Activated CD8-positive, alpha-beta memory T cell treated with anti-CD3 and anti-CD28 coated beads for 4 hours (primary cell): ENCODE measurements at places on chromosomes 11 and 22.
A peak's percentile ranks its signal among the peaks of the same experiment; 100 is the strongest.

DNA sequence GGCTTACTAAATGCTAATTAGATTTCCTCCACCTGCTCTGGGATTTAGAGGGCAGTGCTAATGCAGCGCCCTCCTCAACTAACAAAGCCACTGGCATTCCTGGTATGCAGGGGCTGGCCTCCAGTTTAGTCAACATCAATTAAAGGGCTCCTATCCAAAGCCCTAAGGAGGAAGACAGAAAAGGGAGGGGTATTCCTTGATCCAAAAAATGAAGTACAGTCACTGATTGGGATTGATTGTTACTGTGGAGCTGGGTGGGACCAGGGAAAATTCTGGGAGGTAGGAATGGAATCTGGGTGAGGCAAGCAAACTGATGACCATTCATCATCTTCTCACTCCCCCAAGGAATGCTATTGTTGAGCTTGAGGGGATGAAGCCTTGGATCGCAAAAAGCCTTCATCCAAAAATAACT lies 52.2 kb downstream of the GAB2 start:
- no peak for DNase-seq

DNA sequence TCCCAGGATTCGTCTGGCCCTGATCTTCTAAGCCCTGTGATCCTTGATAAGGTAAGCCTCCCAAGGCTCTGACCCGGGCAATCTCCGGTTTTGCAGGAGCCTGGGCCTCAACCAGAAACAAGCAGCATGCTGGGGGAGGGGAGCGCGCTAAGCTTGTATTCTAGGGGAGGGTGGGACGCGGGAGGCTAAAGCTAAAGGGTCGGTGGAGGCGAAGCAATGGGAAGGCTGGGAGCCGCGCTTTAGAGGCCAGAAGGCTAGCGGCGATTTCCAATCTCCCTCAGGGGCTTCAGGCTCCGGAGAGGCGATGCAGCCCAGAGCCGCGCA lies 753 bp downstream of the PTPN5 start:
- DNase-seq = no peak

DNA sequence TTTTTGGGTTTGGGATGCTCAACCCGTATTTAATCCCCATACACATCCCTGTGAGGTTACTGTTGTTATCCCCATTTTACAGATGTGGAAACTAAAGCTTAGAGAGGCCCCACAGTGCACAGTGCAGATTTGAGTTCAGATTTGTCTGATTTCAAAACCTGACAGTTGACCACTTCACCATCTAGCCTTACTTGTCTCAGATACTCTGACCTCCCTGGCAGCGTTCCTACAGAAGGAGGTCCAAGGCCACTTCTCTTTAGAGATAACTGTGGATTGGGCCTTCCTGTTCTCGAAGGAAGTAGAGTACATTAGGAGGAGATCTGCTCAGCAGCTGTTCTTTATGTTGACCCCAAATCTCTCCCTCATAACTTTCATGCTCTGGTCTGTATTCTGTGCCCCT lies 46.7 kb upstream of the CTTN start:
- no peak for DNase-seq

DNA sequence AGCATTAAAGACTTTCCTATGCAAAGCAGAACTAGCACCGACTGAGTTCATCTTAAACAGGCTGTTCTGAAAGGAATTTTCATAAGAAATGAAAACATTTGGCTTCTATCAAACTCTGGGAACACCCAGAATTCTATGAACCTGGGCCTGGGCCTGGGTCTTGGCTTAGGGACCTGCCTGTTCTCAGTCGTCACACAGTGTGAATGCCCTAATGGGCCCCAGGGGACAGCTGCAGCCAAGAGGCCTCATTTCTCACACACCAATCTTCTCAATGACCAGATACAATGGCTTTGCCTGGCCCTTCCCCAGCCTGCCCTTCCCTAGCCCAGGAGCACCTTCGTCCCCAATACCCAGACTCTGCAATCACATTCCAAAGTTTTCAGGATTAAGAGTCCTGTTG lies 234.9 kb upstream of the ARHGAP20 start:
- no peak for DNase-seq

GRCh38 chr11:63612181-63612580 lies 2.1 kb downstream of the PLAAT3 start:
- DNase-seq = no peak

DNA sequence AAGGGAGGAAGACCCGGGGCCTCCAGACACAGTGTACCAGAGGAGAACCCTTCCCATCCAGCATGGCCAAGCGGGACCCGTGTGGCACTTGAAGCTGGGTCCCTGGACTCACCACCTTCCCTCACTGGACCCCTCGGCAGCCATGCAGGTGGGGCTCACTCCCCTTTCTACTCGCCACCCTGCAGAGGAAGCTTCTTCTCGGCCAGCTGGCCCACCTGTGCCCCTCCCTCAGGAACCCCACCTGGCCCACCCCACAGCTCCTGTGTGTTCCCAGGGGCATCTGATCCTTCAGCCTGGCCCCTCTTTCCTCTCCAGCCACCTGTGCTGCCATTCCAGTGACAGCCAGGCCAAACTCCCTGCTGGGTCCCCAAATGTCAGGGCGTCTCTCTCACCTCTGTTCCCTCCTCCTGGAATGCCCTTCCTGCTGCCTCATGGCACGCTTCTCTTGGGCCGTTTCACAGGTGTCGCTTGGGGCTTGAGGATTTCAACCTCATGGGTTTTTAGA lies 38.0 kb downstream of the IGF2 start:
- DNase-seq = no peak

GRCh38 chr11:105000167-105000566 lies 22.8 kb downstream of the CASP5 start:
- DNase-seq = no peak

- no peak for DNase-seq
Observed at GRCh38 chr11:17571431-17572358, 24.6 kb downstream of the OTOG start.

DNA sequence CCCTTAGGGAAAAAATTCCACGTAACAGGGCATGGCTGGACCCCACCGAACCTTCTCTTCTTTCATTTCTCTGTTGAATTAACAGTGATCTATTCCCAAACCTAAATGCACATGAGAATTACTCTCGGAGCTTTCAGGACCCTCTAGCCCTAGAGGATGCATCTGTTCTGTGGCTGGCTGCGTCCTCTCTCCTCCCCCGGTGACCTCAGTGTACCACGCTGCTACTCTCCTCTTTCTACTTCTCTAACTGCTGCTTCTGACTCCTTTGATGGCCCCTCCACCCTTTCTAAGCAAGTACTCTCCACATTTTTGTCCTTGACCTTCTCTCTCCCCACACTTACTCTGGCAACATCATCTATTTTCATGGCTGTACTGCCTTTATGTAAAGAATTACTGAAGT lies 12.1 kb upstream of the APOA1 start:
- DNase-seq = no peak

GRCh38 chr11:122664188-122664587 lies 8.7 kb downstream of the UBASH3B start:
- DNase-seq = no peak

GRCh38 chr11:71267807-71268421 lies 15.5 kb upstream of the SHANK2 start:
- DNase-seq = no peak

DNA sequence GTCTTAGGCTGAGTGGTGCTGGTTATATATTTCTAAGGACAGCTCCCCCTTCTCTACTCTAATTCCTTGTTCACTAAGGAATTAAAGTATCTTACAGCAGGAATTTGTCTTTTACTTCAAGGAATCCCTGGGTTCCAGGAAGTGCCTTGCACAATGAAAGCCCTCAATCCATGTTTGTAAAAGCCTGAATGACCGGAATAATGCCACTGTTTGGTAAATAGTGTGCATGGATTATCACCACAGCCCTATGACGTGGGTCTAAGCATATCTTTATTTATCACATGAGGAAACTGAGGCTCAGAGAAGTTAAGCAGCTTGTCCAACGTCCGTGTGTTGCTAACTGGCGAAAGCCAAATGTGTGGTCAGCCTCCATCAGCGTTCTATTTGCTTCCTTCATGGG lies 135.7 kb upstream of the NAV2 start:
- DNase-seq = no peak

GRCh38 chr22:45631841-45632238 lies 39.8 kb upstream of the ATXN10 start:
- no peak for DNase-seq

- DNase-seq = no peak
Observed at GRCh38 chr11:112229746-112230433, 3.7 kb downstream of the PTS start.

- no peak for DNase-seq
Observed at GRCh38 chr11:12812849-12813248, 138.6 kb downstream of the TEAD1 start.

DNA sequence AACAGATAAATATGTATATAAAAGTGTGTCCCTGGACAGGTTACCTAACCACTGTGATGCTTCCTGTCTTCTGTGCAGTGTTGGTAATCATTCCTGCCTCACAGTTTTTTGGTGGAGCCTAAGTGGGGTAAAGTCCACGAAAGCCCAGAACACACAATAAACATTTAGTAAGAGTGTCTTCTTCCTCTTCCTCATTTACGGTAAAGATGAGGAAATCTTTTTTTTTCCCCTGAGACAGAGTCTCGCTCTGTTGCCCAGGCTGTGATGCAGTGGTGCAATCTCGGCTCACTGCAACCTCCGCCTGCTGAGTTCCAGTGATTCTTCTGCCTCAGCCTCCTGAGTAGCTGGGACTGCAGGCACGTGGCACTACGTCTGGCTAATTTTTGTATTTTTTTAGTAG lies 117.1 kb downstream of the LDLRAD3 start:
- no peak for DNase-seq

- DNase-seq = no peak
Observed at GRCh38 chr11:61163714-61164605, 2.7 kb upstream of the VPS37C start.

DNA sequence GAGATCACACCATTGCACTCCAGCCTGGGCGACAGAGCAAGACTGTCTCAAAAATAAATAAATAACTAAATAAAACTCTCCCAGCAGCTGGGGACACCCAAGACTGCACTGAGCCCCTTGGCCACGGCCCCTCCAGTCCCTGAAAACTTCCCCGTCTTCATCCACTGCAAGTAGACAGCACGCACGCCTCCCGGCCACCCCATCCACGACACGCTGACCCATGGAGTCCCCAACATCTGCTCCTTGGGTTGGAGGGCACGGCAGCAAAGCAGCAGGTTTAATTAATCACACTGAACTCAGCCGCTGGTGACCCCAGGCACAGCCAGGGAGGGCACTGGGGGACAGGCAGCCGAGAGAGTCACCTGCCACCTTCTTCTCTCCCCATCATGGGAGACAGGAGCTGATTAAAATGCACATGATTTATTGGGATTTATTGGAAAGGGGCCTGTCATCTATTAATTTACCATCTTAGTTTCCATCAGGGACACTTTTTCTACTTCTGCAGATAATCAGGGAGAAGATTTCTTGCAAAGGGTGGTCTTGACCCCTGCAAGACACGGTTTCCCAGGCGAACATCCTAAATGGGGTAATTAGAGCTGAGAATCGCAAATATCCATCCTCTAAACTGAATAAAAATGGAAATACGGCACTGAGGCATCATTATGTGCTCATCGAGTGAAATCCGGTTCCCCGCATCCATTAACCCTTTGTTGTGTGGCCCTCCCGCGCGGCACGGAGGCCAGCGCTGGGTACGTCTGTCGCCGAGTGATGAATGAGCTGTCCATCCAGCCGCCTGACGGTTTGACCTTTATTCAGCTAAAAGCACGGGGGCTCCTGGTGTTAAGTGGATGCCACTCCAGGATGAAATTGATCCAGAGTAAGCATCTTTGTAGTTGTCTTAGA lies 178.3 kb downstream of the BRD1 start:
- no peak for DNase-seq

DNA sequence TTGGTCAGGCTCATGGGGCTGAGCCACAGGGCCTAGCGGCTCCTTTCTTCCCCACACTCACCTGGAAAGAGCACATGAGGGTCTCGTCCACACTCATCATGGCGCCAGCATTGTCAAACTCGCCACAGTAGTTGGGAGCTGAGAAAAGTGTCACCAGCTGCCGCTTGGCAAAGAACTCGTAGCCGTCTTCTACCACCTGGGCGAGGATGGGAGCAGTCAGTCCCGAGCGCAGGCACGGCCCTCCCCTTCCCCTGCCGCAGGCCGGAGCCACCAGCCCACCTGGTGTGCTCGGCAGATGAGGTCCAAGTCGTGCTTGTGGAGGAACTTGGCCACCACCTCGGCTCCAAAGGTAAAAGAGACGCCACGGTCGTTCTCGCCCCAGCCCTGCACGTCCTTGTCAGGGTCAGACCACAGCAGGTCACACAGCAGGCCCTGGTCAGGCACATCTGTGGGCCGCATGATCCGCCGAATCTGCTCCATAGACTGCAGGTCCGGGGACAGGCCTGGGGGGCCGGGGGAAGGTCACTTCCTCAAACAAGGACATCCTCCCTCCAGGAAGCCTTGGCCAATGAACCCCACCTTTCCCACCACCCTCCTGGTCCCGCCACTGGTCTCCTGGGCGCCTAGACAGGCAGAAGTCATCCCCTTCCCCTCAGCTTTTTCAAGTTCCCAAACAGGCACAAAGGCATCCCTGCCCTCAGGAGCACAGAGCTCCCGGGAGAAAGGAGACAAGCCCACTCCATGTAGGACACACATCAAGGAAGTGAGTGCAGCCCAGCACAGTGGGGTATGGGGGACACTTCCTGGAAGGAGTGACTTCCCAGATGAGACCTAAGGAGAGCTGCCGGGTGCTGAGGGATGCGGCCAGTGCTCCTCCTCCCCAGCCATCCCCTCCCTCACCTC lies 2.7 kb downstream of the PPP1CA start:
- DNase-seq = no peak

GRCh38 chr22:47888817-47889216 lies 1126.4 kb downstream of the TBC1D22A start:
- DNase-seq = no peak

- no peak for DNase-seq
Observed at GRCh38 chr11:73660497-73661034, 14.2 kb downstream of the PLEKHB1 start.

- no peak for DNase-seq
Observed at GRCh38 chr22:33919391-33920196, 682 bp downstream of the LARGE1 start.

- peak; percentile 32 for DNase-seq
Observed at GRCh38 chr11:130434521-130435223, 6.3 kb upstream of the ADAMTS8 start.

DNA sequence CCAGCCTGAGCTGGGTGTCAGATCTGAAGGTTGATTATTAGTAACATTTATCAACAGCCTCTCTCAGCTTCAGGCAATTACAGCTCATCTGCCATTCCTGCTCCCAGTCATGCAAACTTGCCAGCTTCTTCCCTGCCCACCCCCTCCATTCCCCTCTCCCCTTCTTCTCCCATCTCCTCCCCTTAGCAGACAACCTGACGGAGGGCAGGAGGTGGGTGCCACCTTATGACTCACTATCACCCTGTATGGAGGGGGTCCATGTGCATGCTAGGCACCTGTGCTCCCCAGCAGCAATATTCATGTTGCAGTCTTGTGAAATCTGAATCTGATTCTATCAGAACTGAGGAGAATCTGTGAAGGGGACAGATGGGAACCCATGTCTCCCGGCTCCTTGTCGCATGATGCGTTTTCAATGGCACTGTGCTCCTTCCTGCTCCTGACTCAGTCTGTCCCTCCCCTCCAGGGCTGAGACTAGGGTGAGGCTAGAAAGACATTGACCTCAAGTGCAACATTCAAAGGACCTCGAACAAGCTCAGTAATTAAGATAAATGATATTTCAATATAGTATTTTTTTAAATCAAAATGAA lies 46.3 kb upstream of the TUB start:
- DNase-seq = no peak

- no peak for DNase-seq
Observed at GRCh38 chr22:38184788-38185187, 3.2 kb upstream of the PLA2G6 start.
